NCI-H1092 (cell line): ENCODE measurements at places on chromosomes 13 and 19.

DNA sequence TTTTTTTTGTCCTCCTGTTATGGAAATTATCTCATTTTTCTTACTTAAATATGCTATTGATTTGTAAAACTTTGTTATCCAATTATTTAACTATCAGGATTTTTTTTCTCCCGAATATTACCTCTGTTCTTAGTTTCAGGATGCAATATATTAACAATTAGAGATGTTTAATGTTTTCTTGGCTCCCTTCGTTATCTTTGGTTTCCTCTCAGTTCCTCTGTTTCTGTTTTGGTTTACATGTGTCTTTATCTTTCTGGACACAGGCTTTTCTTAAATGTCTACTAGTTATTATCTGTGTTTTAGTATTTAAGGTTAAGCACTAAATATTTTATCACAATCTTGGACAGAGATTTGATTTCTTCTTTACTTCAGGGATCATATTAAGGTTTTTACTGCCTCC lies 462.2 kb upstream of the SLC10A2 start:
- no peak for DNase-seq

DNA sequence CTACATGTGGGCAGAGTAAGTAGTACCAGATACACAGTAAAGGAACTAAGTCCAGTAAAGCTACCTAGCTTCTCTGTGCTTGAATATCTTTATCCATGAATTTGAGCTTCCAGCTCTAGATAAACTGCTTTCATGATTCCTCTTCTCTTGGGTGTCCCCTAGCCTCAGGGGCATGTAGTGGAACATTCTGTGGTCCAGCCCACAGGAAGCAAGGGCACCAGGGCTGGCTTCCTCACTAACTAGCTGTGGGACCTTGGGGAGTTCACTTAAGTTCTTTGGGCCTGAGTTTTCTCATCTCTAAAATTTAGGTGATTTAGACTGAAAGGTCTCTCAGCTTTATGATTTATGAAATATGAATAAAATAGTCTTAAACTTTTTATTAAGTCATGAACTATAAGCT lies 185.7 kb downstream of the KATNAL1 start:
- DNase-seq, result no peak

- DNase-seq, result no peak
These were observed 92.7 kb downstream of the NALCN start for GRCh38 chr13:101323601-101324000.

DNA sequence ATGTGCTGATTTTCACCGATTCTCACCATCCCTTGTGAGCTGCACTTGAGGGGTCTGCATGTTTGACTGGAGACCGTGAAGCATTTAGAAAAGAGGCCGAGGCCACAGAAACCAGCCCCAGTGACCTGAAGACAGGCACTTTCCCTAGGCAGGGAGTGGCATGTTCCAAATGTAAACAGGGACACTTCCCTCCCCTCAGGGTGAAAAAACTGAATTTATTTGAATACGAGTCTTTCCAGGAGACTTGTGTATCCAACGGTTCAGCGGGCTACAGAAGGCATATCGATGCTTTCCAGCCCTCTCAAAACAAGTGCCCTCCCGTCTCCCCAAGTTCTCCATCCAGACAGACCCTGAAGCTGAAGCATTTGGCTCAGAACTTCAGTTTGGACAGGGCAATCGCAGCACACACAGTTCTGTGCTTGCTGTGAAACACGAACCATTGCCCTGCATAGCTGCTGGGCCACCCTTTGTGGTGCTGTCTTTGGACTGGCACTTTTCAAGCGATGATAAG lies 106.1 kb downstream of the ZIC5 start:
- DNase-seq, result no peak
